ENCODE measurements at places on chromosomes 1 and 21. TPM values are rescaled to one million over a fixed set of nuclear protein-coding genes. Genes with fewer than 3 reads are reported as not detected.

Gene ESPN
- 3.3 TPM for total RNA-seq

Gene IGSF5
- total RNA-seq = 6.1 TPM

Gene MROH7
- 1.7 TPM for total RNA-seq

Gene TLCD4
- total RNA-seq = 2.4 TPM

Gene CELSR2
- total RNA-seq = 64.5 TPM

Gene KCNA10
- total RNA-seq = not detected

Gene RGS4
- total RNA-seq = 1.6 TPM

Gene CYP4A22
- 0.21 TPM for total RNA-seq

Gene OR2T11
- total RNA-seq = 0.21 TPM

Gene RNPEP
- 49.9 TPM for total RNA-seq

Gene RNU1-2
- 23,832 TPM for total RNA-seq

Gene PDPN
- 38.1 TPM for total RNA-seq

Gene RNU1-3
- 8,592 TPM for total RNA-seq

Gene DDX59
- total RNA-seq = 23.6 TPM

Gene HCN3
- total RNA-seq = 3.2 TPM

Gene RHOC
- total RNA-seq = 60.4 TPM

Gene CBS
- total RNA-seq = 61.1 TPM

Gene NAV1
- 22.2 TPM for total RNA-seq

Gene MAN1C1
- 9.3 TPM for total RNA-seq

Gene MRAP
- not detected for total RNA-seq

Gene PRKAA2
- 10.4 TPM for total RNA-seq

Gene MANEAL
- total RNA-seq = 42.9 TPM

Gene KIF2C
- total RNA-seq = 0.61 TPM

Gene PSRC1
- 5.0 TPM for total RNA-seq

Gene SLX9
- 40.2 TPM for total RNA-seq

Gene KDM1A
- 198 TPM for total RNA-seq

Gene SERTAD4
- 5.3 TPM for total RNA-seq

Gene ACTL8
- total RNA-seq = 2.2 TPM

Gene KCNJ15
- total RNA-seq = not detected

Gene RO60
- total RNA-seq = 95.9 TPM

Gene AXDND1
- total RNA-seq = 1.4 TPM

Gene ACKR1
- total RNA-seq = not detected
